ENCODE measurements at places on chromosomes 16 and 17. TPM values are rescaled to one million over a fixed set of nuclear protein-coding genes. Genes with fewer than 3 reads are reported as not detected.

TBC1D3D gene
- total RNA-seq, result not detected

MT1M gene
- total RNA-seq, result 1.4 TPM

SAMD14 gene
- 29.8 TPM for total RNA-seq

ABCC6 gene
- 0.23 TPM for total RNA-seq

DGKE gene
- total RNA-seq, result 36.4 TPM

CALB2 gene
- total RNA-seq, result 208 TPM

KRT33A gene
- not detected for total RNA-seq

B4GALNT2 gene
- under 0.01 TPM for total RNA-seq

WWOX gene
- total RNA-seq, result 20.8 TPM

HOXB6 gene
- total RNA-seq, result not detected

PYCARD gene
- total RNA-seq, result 7.4 TPM

CEP131 gene
- total RNA-seq, result 11.1 TPM

KRTAP9-4 gene
- not detected for total RNA-seq

KRT20 gene
- total RNA-seq, result not detected

SPECC1 gene
- 68.3 TPM for total RNA-seq

SLC38A8 gene
- 2.8 TPM for total RNA-seq

MRM3 gene
- total RNA-seq, result 18.9 TPM

HOXB5 gene
- total RNA-seq, result not detected

CDYL2 gene
- 24.9 TPM for total RNA-seq

MAP3K14 gene
- total RNA-seq, result 1.6 TPM

SENP3 gene
- total RNA-seq, result 76.6 TPM

TP53TG3B gene
- not detected for total RNA-seq

HOXB2 gene
- not detected for total RNA-seq

TEKT1 gene
- total RNA-seq, result 9.5 TPM

PRSS33 gene
- total RNA-seq, result not detected

ICAM2 gene
- total RNA-seq, result 8.8 TPM

SULT1A2 gene
- 0.69 TPM for total RNA-seq

ASPA gene
- 1.8 TPM for total RNA-seq

GDPD1 gene
- total RNA-seq, result 51.7 TPM

ACD gene
- 22.4 TPM for total RNA-seq

ABCA3 gene
- total RNA-seq, result 75.9 TPM

HIGD1B gene
- 4.8 TPM for total RNA-seq

NOTUM gene
- 0.69 TPM for total RNA-seq

ARHGDIA gene
- 33.2 TPM for total RNA-seq

NR1D1 gene
- total RNA-seq, result 1.6 TPM

SLC47A2 gene
- total RNA-seq, result 6.2 TPM

FADS6 gene
- 5.5 TPM for total RNA-seq

TP53TG3F gene
- total RNA-seq, result not detected

ZNF205 gene
- 15.9 TPM for total RNA-seq

SLC12A3 gene
- not detected for total RNA-seq

ALOX12 gene
- not detected for total RNA-seq

CA5A gene
- total RNA-seq, result not detected

DRC7 gene
- total RNA-seq, result 3.0 TPM

PRR35 gene
- not detected for total RNA-seq

PIK3R6 gene
- 0.69 TPM for total RNA-seq

RNF222 gene
- total RNA-seq, result not detected

TGFB1I1 gene
- 3.0 TPM for total RNA-seq

SLC6A4 gene
- 0.92 TPM for total RNA-seq

IL17C gene
- total RNA-seq, result not detected

C17orf67 gene
- total RNA-seq, result 3.2 TPM

HBA2 gene
- 2,023 TPM for total RNA-seq
